ENCODE measurements at places on chromosomes 3 and 15. TPM values are rescaled to one million over a fixed set of nuclear protein-coding genes. Genes with fewer than 3 reads are reported as not detected.

DNA sequence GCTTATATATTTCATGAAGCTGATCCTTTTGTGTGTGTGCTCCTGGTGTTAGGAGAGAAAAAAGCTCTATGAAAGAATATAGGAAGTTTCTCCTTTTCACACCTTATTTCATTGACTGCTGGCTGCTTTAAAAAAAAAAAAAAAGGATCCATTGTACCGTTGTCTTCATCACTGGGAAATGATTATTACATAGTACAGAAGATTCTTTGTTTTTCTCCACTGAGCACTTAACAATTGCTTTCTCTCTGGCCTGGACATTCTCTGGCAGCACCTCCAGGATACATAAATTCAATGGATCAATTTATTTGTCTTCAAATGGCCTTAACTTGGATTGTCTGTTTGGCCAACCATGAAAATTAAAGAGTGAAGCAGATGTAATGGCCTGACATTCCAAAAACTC lies 37.2 kb downstream of the DPH3 start:
- H3K4me1 ChIP-seq, result no peaks in the 10 kb centered on the region
- H3K36me3 ChIP-seq, result no peaks in the 10 kb centered on the region
- H3K27ac ChIP-seq, result no peak overlapping the region
- no peak for DNase-seq
- H3K4me3 ChIP-seq, result no peak overlapping the region

GRCh38 chr3:166291186-166291955 lies 454.1 kb upstream of the BCHE start:
- no peaks in the 10 kb centered on the region for H3K36me3 ChIP-seq
- no peak overlapping the region for H3K27ac ChIP-seq
- DNase-seq, result no peak
- no peaks in the 10 kb centered on the region for H3K4me1 ChIP-seq
- no peaks in the 10 kb centered on the region for H3K27me3 ChIP-seq
- no peak overlapping the region for H3K4me3 ChIP-seq

DNA sequence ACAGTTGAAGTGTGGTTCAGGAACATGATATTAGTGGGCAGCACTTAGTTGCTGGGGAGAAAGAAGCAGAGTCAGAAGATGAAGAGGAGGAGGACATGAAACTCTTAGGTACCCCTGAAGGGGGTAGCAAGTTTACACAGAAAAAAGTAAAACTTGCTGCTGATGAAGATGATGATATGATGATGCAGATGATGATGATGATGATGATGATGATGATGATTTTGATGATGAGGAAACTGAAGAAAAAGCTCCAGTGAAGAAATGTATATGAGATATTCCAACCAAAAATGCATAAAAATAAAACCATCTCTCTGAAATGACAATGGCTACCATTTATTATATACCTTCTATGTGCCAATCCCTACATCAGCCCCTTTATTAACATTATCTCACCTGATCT lies 39.9 kb upstream of the SOX14 start:
- no peaks in the 10 kb centered on the region for H3K4me1 ChIP-seq
- H3K4me3 ChIP-seq, result no peak overlapping the region

DNA sequence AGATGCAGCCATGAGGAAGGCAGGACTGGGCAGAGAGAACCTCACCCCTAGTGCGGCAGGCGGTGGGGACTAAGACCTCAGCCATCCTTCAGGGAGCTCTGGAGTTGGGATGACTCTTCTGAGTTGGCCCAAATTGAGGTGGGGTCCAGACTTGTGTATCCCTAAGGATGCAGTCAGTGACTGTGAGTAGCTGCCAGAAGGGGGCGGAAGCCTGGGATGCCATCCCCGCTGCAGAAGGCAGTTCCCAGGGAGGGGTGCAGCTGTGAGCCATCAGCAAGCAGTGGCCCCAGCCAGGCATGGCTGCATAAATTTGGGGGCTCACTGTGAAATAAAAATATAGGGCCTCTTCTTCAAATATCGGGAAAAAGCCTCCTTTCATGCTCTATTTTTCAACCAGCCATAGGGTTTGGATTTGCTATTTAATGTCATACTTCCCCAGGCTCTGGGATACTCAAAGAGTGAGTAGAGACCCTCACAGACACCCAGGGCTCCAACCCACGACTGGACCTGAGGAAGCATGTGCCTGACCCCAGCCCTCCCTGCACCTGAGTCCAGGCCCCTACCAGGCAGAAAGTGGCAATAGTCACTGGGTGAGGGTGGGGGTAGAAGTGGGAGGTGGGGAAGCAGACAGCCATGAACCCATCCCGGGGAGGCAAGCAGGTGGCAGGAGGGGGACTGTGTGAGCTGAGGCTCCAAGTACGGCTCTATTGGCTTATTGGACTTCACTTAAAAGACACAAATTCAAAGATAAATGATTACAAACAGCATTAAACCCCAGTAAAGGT lies 30.5 kb downstream of the GRK7 start:
- H3K27me3 ChIP-seq, result peaks cover 10% of the 10 kb centered on the region
- no peaks in the 10 kb centered on the region for H3K36me3 ChIP-seq
- no peak overlapping the region for H3K4me3 ChIP-seq
- peaks cover 47% of the 10 kb centered on the region for H3K4me1 ChIP-seq
- DNase-seq, result no peak

DNA sequence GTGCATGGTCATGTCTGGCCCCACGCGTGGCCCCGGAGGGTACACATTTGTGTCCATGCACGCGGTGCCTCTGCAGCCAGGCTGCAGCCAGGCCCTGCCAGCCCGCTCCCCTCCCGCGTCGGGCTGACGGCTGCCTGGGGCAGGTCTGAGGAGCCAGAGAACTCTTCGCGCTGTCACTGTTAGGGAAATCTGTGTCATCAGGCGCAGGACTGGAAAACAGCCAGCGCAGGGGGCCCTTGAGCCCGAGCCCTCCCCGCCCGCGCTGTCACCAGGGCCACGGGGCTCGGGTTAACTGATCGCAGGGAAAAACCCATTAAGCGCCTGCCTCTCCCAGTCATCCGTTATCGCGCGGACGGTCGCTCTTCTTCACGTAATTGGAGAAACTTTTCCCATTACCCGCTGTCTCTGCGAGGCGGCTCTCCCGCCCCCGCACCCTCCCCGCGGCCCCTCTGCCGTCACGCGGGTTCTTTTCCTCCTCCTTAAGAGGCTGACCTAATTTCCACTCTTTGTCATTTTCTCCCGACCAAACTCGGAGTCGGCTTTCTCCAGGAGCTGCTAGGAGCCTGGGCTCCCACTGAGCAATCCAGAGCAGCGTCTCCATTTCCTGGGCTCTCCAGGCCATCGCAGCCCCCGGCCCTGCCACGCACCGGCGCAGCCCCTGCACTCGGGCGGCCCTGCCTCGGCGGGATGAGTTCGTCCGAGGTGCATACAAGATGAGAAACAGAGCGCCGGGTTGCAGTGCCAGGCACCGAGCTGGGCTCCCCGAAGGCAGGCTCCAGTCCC lies 57.5 kb upstream of the PRR23E start:
- peak; percentile 20 for DNase-seq
- H3K4me3 ChIP-seq, result no peak overlapping the region
- H3K36me3 ChIP-seq, result no peaks in the 10 kb centered on the region

- no peak overlapping the region for H3K27ac ChIP-seq
- no peaks in the 10 kb centered on the region for H3K36me3 ChIP-seq
- DNase-seq, result no peak
- no peaks in the 10 kb centered on the region for H3K4me1 ChIP-seq
Measured at GRCh38 chr15:69104050-69104750, 56.2 kb upstream of the GLCE start.

GRCh38 chr15:37111427-37111717 lies 11.0 kb upstream of the MEIS2 start:
- no peak for DNase-seq
- no peaks in the 10 kb centered on the region for H3K36me3 ChIP-seq
- peak overlapping the region; percentile 81 for H3K4me3 ChIP-seq
- H3K27me3 ChIP-seq, result peaks cover 20% of the 10 kb centered on the region
- peaks cover 34% of the 10 kb centered on the region for H3K4me1 ChIP-seq

GRCh38 chr3:330494-331115 lies 134.0 kb downstream of the CHL1 start:
- H3K4me3 ChIP-seq, result no peak overlapping the region
- DNase-seq, result no peak
- no peaks in the 10 kb centered on the region for H3K36me3 ChIP-seq
- H3K27ac ChIP-seq, result no peak overlapping the region
- H3K27me3 ChIP-seq, result no peaks in the 10 kb centered on the region

DNA sequence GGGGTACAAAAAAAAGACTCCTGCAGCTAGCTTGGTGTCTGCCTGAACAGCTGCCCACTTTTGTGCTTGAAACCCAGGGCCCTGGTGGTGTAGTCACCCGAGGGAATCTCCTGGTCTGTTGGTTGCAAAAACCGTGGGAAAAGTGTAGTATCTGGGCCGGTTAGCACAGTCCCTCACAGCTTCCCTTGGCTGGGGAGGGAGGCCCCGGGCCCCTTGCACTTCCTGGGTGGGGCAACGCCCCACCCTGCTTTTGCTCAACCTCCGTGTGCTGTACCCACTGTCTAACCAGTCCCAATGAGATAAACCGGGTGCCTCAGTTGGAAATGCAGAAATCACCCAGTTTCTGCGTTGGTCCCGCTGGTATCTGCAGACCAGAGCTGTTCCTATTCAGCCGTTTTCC lies 211.7 kb upstream of the ZPLD1 start:
- H3K27me3 ChIP-seq, result peaks cover 2% of the 10 kb centered on the region
- no peak for DNase-seq
- no peak overlapping the region for H3K27ac ChIP-seq
- H3K36me3 ChIP-seq, result no peaks in the 10 kb centered on the region
- H3K4me3 ChIP-seq, result no peak overlapping the region

- no peak overlapping the region for H3K27ac ChIP-seq
- H3K27me3 ChIP-seq, result no peaks in the 10 kb centered on the region
- no peak overlapping the region for H3K4me3 ChIP-seq
Measured at GRCh38 chr3:58880182-58880581, 169.6 kb downstream of the CFAP20DC start.

DNA sequence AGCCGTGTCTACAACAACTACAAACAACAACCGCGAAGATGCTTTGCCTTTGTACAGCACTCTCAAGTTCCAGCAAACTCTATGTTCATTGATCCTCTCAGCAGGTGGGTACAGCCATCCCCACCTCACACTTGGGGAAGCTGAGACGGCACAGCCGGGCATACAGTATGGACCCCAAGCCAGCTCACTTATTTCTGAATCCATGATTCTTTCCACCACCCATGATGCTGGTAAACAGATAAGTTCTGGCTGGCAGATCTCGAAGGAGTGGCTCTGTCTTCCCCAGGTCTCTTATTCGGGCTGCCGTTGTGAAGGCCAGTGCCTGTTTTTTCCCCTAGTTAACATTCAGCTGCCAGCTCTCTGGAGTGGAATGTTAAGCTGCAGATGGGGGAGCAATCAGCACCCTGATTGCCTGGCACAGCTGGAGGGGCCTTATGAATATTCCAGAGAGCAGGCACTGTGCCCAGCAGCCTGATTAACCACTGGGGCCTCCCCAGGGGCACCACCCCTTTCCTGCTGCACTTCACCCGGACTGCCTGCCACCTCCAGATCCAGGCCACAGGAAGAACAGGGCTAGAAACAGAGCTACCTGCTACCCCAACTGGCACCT lies 73.2 kb downstream of the CORO2B start:
- H3K27me3 ChIP-seq, result peaks cover 2% of the 10 kb centered on the region
- no peak overlapping the region for H3K4me3 ChIP-seq
- peaks cover 19% of the 10 kb centered on the region for H3K4me1 ChIP-seq
- H3K36me3 ChIP-seq, result peaks cover 16% of the 10 kb centered on the region

- no peak overlapping the region for H3K4me3 ChIP-seq
- H3K4me1 ChIP-seq, result peaks cover 44% of the 10 kb centered on the region
- peaks cover 43% of the 10 kb centered on the region for H3K36me3 ChIP-seq
- DNase-seq, result no peak
- H3K27ac ChIP-seq, result no peak overlapping the region
Measured at GRCh38 chr3:37700466-37701248, 161.0 kb upstream of the CTDSPL start.

- H3K27me3 ChIP-seq, result no peaks in the 10 kb centered on the region
- no peak for DNase-seq
- H3K4me1 ChIP-seq, result no peaks in the 10 kb centered on the region
- no peaks in the 10 kb centered on the region for H3K36me3 ChIP-seq
- H3K4me3 ChIP-seq, result no peak overlapping the region
- no peak overlapping the region for H3K27ac ChIP-seq
Measured at GRCh38 chr3:1330107-1330506, 237.3 kb downstream of the CNTN6 start.

DNA sequence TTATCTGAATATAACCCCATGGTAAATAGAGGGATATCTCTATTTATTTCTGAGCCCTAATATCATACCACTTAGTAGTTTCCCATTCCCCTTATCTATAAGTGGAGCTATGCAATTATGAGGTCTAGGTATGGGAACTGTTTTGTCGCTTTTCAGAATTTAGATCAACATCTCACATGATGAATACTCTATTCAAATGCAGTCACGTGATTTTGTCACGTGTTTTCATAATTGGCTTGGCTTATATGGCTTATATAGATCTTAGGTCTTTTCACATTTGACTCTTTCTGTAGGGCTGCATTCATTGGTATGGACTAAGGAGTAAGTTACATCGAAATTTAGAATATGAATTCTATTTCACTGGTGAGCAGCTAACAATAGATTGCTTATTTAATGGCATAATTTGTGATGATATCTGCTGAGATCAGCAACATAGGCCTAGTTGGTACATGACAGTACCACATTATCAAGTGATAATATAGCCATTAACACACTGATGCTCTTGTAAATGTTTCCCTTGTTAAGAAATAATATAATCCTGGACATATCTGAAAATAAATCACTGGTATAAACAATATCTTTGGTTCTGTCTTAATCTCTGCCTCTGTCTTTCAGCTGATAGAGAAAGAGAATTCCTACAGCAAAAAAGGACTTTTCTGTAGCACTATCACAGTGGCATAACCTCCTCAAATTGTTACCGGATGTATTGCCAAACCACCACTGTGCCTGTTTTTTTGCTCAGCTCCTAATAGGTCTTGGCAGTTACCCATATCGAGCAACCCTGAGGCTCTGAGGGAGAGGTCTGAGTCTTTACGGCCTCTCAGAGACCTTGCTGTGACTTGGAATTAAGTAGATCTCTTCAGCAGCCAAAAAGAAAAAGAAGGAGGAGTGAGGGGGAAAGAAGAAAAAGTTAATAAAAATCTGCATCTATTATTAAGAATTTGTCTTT lies 357.1 kb downstream of the ZPLD1 start:
- DNase-seq, result no peak
- no peaks in the 10 kb centered on the region for H3K4me1 ChIP-seq
- no peak overlapping the region for H3K27ac ChIP-seq
- H3K36me3 ChIP-seq, result no peaks in the 10 kb centered on the region

- no peak overlapping the region for H3K4me3 ChIP-seq
- peaks cover 3% of the 10 kb centered on the region for H3K27me3 ChIP-seq
- H3K27ac ChIP-seq, result no peak overlapping the region
- no peaks in the 10 kb centered on the region for H3K36me3 ChIP-seq
- H3K4me1 ChIP-seq, result no peaks in the 10 kb centered on the region
Measured at GRCh38 chr15:47688573-47689086, 28.7 kb upstream of the SEMA6D start.

- H3K27ac ChIP-seq, result no peak overlapping the region
- H3K36me3 ChIP-seq, result no peaks in the 10 kb centered on the region
- H3K4me3 ChIP-seq, result no peak overlapping the region
- DNase-seq, result no peak
- H3K27me3 ChIP-seq, result no peaks in the 10 kb centered on the region
Measured at GRCh38 chr3:67458408-67458807, 196.0 kb downstream of the SUCLG2 start.

Gene ZNF502
- 2.6 TPM for total RNA-seq

Gene ADAM10
- total RNA-seq, result 287 TPM

Gene MELTF
- 2.9 TPM for total RNA-seq

Gene MOBP
- total RNA-seq, result not detected

Gene SYNPR
- total RNA-seq, result not detected

Gene GUCA1C
- not detected for total RNA-seq

Gene MINAR1
- 5.3 TPM for total RNA-seq

Gene CD96
- total RNA-seq, result not detected

Gene DUOX1
- total RNA-seq, result not detected
